ENCODE measurements at places on chromosomes 11 and 22. TPM values are rescaled to one million over a fixed set of nuclear protein-coding genes. Genes with fewer than 3 reads are reported as not detected.

DNA sequence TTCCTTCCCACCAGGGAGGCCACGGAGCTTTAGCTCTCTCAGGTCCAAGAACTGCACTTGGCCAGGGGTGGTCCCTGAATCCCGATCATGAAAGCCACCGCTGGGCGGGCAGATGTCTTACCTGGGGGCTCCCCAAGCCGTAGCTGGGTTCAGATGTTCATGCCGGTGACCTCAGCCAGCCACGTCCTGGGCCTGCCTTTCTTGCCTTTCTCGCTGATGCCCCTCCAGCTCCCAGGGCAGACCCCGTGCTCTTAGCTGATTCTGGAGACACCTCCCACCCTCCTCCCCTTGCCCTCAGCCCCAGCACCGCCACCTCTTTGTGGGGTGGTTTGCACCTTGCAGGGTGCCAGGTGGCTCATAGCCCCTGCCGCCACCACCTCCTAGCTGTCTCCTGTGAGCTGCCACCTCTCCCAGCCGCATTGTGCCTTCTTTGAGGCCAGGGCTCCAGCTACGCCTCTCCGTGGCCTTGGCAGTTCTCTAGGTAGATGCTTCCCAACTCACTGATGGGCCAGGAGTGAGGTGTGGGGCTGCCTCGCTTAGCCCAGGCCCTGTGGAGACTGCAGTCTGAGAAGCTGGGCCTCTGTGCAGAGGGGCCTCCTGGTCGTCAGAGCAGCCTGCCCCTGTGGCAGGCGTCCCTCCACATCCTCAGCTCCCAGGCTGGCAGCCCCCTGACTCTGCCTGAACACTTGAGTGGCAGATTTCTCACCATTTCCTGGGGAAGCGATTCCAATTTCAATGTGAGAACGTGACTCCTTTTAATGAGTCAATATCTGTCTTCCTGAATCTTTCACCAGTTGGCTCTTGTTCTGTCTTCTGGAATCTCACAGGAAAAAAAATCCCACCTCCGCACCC, 97.6 kb upstream of the B3GAT1 start:
- H3K4me1 ChIP-seq: no peaks in the 10 kb centered on the region
- peaks cover 13% of the 10 kb centered on the region for H3K27me3 ChIP-seq
- H3K36me3 ChIP-seq: no peaks in the 10 kb centered on the region
- no peak overlapping the region for H3K4me3 ChIP-seq
- H3K27ac ChIP-seq: no peak overlapping the region
- no peak for DNase-seq

DNA sequence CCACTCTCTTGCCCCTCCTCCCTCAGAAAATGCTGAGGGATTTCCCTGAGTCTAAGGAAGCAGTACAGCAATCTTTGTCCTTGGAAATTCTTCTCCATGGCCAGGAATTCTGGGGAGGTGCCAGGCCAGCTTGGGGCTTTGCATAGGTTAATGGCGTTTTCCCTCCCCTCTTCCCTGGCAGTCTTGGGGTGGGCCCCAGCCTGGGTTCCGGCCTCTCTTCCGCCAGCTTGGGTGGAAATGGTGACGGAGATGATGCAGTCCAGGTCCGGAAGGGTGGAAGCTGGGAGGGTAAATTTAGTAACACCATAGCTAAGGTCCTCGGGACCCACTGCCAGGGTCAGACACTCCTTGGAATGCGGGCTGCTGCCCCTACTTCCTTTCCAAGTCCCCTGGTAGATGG, 5.0 kb downstream of the PHLDB1 start:
- H3K27ac ChIP-seq: peak overlapping the region; percentile 48
- no peaks in the 10 kb centered on the region for H3K36me3 ChIP-seq
- H3K27me3 ChIP-seq: peaks cover 41% of the 10 kb centered on the region
- H3K4me1 ChIP-seq: peaks cover 32% of the 10 kb centered on the region

- H3K36me3 ChIP-seq: no peaks in the 10 kb centered on the region
- no peak overlapping the region for H3K27ac ChIP-seq
- no peaks in the 10 kb centered on the region for H3K27me3 ChIP-seq
- peaks cover 25% of the 10 kb centered on the region for H3K4me1 ChIP-seq
These were observed 48.4 kb downstream of the GRAMD1B start for GRCh38 chr11:123478352-123478987.

The GNAZ gene
- total RNA-seq: 3.7 TPM

DNA sequence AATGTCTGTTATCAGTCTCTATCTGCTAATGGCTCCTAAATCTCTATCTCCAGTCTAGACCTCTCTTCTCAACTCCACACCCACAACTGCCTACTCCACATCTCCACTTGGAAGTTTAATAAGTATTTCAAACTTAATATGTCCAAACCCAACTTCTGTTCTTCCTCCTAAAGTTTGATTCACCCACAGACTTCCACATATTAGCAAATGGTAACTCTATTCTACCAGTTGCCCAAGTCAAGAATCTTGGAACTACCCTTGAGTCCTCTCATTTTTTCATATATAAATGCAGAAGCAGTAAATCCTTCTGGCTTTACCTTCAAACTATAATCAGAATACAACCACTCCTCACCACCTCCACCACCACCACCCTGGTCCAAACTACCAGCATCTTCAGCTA, 6.7 kb upstream of the JAML start:
- peaks cover 33% of the 10 kb centered on the region for H3K27me3 ChIP-seq
- H3K27ac ChIP-seq: no peak overlapping the region
- H3K4me3 ChIP-seq: no peak overlapping the region

- H3K4me1 ChIP-seq: no peaks in the 10 kb centered on the region
- H3K4me3 ChIP-seq: no peak overlapping the region
- peaks cover 8% of the 10 kb centered on the region for H3K27me3 ChIP-seq
- H3K36me3 ChIP-seq: no peaks in the 10 kb centered on the region
- H3K27ac ChIP-seq: no peak overlapping the region
- no peak for DNase-seq
These were observed 16.8 kb downstream of the LSP1 start for GRCh38 chr11:1869427-1870325.

DNA sequence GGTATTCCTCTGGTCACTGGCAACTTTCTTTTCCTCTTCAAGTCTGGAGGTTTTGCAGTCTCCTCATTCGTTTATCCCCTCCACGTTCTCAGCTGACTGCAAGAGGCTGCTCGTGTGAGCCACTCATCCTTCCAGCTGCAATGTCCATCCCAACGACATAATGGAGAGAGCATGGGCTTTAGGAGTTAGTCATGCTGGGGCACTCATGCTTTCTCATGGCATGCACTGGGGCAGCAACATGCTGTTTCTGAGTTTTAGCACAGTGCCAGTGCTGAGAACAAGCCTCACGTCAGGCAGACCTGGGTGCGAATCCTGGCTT, 7.1 kb downstream of the DCPS start:
- no peak for DNase-seq
- H3K27ac ChIP-seq: no peak overlapping the region
- H3K4me3 ChIP-seq: no peak overlapping the region
- no peaks in the 10 kb centered on the region for H3K4me1 ChIP-seq
- H3K36me3 ChIP-seq: no peaks in the 10 kb centered on the region

- no peaks in the 10 kb centered on the region for H3K36me3 ChIP-seq
- H3K27ac ChIP-seq: no peak overlapping the region
- DNase-seq: no peak
- no peaks in the 10 kb centered on the region for H3K27me3 ChIP-seq
These were observed 654.6 kb upstream of the API5 start for GRCh38 chr11:42657169-42657568.

DNA sequence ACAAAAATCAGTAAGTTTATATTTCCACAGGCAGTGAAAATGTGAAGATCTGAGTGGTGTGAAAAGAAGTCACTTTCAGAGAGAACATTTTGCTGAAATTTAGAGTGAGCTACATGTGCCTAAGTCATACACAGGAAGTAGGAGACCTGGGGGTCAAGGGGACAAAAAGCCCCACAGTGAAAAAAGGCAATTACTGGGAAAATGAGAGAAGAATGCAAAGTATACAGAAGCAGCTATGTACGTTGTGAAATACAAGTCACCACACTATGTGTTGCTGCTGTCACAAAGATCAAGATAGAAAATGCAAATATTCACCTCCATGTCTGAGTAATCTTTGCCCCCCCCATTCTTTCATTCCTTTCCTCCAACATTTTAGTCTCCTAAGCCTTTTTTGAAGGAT, 21.6 kb upstream of the SESN3 start:
- no peaks in the 10 kb centered on the region for H3K27me3 ChIP-seq
- H3K36me3 ChIP-seq: no peaks in the 10 kb centered on the region
- DNase-seq: no peak
- H3K27ac ChIP-seq: no peak overlapping the region
- H3K4me1 ChIP-seq: peaks cover 4% of the 10 kb centered on the region

DNA sequence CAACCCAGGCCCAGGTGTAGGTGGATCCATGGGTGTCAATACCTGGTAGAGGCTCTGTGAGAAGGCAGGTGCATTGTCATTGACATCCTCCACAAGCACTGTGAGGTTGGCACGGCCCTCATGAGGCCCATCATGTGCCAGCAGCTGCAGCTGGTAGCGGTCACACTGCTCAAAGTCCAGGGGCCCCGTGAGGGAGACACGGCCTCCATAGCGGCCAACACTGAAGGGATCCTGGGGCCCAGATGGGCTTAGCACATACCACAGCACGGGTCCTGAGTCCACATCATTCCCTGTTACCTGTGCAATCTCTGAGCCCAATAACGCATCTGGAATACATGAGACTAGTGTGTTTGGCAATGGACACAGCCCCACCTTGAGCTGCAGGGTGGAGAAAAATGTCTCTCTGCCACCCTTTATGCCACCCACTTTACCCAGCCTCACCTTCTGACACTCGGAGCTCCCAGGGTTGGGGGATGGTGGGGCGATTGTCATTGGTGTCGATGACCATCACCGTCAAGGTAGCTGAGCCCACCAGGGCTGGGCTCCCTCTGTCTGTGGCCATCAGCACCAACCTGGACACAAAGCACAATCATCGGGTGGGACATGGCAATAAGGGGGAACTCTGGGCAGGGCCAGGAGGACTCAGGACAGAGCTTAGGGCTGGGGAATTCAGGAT, 6.1 kb upstream of the TPP1 start:
- DNase-seq: no peak
- no peak overlapping the region for H3K27ac ChIP-seq
- peaks cover 7% of the 10 kb centered on the region for H3K27me3 ChIP-seq
- H3K36me3 ChIP-seq: peaks cover 32% of the 10 kb centered on the region
- no peak overlapping the region for H3K4me3 ChIP-seq

All from cardiac muscle cell (in vitro differentiated cells and primary cell).